ENCODE measurements at places on chromosomes 4 and X.

DNA sequence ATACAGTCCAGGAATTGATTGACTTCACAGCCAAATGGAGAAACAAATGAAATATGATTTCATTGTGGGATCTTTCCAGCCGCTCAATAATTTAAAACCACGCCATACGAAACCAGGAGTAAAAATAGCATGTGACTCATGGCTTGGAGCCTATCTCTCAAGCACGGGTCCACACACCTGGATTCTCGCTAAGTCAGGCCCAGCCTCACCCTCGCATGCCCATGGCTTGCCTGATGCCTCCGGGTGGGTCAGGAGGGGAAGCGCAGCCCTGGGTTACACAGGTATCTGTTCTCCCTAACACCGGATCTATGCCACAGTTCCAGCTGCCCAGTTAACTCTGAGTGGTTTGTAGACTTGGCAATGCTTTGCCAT, 5.6 kb upstream of the ABLIM2 start:
- DNase-seq: peak; percentile 82

DNA sequence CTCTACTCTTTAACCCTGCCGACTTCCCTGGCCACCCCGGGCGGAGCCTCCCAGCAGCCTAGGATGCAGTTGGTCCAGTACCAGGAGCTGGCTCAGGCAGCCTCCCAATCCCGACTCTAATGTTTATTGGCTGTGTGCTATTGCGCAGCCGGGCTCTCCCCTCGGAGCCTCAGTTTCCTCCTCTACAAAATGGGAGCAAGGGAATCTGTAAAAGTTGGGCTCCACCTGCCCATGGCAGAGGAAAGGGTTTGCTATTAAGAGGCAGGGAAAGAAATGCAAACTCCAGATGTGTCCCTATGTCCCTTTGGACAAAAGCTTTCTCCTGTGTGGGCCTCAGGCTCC, 140.8 kb upstream of the PJA1 start:
- no peak for DNase-seq

GRCh38 chrX:103376118-103376978, at the start of gene BEX3:
BEX3 (plus strand) TSS chrX:103376538; CDS start chrX:103377522, 984 bp downstream.
- DNase-seq: no peak

DNA sequence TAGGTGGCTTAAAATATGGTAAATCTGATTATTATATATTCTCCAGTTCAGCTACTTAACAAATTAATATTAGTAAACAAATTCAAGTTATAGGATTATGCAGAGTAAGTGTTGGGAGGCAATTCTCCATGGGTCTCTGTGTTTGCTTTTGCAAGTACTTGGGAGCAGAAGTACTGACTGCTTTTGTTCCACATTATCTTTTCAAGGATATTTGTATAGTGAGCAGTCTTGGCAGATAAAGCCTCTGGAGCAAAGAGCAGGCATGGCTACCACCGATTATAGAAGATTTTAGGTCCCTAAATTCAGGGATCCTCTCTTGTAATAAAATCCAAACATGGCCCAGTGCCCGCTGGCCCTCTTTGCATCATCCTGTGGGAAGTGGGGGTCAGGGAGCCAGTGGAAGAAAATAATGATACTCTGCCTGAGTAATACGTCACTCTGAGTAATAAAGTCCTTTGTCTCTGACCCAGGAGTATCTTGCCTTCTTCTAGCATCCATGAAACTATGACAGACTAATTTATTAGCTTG, 23.2 kb downstream of the NDNF start:
- no peak for DNase-seq

DNA sequence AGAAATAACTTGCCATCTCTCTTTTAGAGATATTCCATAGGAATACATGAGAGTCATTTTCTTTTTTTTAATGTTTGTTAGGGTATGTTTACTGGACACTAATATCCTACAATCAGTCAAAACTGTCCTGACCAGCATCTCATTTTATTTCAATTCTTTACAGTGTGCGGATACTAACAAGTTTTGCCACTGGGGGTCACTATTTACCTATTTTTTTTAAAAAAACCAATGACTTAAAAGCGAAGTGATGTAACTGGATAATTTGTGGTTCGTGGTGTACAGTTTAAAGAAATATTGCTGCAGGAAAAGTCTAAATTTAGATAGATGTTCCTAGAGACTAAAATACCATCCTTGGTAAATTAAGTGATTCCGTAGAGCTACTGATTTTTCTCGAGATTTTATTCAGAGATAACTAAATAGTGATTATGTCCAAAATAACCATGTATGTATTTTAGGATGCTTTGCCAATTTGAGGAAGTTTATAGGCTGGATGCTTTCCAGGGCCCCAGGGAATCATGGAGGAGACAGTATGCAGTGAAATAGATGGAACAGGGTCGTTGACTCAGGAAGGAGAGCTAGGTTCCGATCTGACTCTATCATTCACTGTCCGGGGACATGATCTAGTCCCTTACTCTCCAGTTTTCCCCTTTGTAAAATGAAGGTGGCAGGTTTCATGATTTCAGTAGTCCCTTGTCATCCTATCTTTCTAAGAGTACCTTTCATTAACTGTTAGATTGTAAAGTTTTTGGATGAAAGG, 34.0 kb upstream of the GNPDA2 start:
- DNase-seq: no peak

GRCh38 chrX:136063340-136064079, 78.3 kb downstream of the SLC9A6 start:
- peak; percentile 43 for DNase-seq

DNA sequence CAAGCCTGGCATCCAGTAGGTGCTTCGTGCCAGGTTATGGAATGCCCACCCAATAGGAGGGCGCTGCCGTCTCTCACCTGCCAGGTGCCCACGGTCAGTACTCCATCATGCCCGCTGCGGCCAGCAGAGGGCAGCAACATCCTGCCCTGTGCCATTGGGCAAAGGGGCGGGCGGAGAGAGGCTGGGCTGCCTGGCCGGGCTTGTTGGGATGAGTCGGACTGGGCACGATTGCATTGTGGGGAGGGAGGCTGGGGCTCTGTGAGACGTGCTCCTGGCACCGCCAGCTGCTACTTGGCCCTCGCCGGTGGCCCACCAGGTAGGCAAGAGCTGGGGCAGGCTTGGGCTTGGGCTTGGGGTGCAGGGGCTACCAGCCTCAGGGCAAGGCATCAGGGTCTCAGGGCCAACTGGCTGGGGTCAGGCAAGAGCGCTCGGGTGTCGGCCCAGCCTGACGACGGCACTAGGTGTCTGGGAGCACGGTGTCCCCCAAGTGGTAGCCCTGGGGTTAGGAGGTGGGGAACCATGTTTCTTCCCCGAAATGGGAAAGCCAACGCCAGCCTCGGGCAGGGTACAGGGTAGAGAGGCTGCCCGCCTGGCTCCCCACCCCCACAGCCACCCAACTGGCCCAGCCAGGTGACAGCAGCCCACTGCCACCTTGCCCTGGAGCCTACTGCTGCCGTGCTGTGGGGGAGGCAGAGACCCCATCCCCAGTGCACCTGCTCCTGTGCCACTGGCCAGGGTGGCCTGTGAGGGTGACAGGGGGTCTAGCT, at the start of gene PLXNB3:
Gene PLXNB3 (plus strand): TSS at position 261 of the 767 bp plus-strand sequence. CDS start 1,287 bp downstream, outside the sequence.
- DNase-seq: peak; percentile 41

DNA sequence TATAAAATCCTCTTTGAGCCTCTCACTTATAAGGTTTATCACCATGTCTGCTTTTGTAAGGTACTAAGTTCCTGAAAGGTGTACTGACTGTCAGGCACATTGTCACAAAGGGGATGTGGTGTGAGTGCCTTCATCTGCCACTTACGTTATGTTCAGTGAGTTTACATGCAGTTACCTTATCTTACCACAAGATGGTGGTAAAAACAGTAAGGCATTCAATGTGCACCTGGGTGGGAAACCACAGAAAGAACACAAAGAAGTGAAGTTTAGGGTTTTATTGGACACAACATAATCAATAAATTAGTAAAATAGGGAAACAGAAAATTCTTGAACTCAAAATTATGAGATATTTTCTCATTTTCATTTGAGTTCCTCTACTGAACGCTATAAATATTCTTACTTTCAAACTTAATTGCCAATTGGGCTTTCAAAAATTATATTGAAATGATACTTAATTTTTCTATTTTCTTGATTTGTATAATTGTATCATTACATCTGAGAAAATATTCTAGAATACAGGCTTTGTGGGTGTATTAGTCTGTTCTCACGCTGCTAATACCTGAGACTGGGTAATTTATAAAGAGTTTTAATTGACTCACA, 650.8 kb downstream of the PCDH7 start:
- no peak for DNase-seq

GRCh38 chr4:6206771-6207290, 6.5 kb upstream of the JAKMIP1 start:
- no peak for DNase-seq

GRCh38 chr4:183012879-183013729, 86.0 kb upstream of the WWC2 start:
- no peak for DNase-seq

DNA sequence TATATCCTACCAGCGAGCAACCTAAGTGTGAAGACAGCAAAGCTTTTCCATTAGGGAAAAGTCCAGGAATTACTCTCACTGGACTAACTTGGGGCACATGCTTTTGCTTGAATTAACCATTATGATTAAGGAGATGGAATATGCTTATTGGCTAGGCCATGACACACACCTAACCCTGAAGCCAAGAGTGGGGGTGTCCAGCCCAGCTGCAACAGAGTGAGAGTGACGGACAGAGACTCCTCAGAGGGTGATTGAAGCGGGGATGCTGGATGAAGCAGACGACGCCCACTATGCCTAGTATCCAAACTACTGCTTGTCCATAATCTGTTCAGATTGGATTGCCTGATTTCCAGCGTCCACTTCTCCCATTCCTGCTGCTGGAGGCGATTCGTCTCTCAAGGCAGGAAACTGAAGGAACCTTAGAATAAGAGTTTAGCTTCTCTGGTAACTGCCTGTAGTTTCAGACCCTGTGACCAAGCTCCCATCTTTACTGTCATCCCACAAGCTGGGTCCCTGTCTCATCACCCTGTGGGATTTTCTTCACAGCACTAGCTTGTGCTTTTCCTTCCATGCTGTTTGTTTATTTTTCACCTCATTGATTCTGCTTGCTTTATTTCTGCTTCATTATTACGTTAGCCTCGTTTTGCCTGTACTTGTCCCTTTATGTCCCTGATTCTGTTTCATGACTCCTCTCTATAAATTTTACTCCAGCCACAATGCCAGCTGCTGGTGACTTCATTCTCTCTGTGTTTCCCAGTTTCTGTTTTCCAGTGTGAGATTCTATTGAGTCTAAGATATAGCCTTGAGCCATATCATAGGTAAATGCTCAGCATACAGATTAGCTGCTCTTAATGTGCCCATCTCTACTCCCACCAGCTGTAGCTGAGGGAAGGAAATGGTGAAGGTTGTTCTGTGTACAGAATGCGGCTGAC, 19.0 kb downstream of the FAM47E start:
- DNase-seq: no peak

GRCh38 chr4:25058796-25059195, 28.1 kb upstream of the LGI2 start:
- DNase-seq: no peak
